Large intestine (tissue), 12 donors: ENCODE measurements at places on chromosomes 5 and 9. TPM values are rescaled to one million over a fixed set of nuclear protein-coding genes. Genes with fewer than 3 reads are reported as not detected.

- peak; percentile 57 for DNase-seq
Measured at GRCh38 chr5:124876566-124876965, 130.1 kb upstream of the ZNF608 start.

- peak; percentile 57 for DNase-seq
Measured at GRCh38 chr5:94313696-94314095, 304.7 kb downstream of the KIAA0825 start.

DNA sequence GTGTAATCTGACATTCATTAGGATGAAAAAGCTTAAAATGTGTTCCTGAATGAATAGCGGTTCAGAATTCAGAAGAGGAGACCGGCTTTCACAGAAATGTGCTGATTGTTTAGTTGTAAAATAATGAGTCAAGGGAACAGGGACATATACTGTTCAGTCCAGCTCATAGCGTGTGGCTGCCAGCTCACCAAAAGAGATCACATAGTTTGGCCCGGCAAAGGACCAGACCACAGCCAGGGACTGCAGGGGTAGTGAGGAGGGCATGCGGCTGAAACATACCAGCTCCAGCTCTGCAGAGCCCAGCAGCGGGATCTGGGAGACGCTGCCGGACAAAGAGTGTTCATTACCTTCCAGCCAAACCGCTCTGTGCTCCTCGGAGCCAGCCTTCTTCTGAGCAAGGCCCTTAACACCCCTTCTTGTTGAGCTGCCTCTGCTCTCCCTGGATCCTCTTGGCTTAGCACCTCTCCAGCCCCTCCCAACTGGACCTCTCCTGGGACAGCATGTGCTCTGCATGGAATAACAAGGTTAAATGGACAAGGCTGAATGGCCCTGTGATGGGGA is 116.8 kb upstream of the CNTLN start:
- DNase-seq = no peak

Gene DNAI1
- 0.24 TPM for polyA plus RNA-seq

DNA sequence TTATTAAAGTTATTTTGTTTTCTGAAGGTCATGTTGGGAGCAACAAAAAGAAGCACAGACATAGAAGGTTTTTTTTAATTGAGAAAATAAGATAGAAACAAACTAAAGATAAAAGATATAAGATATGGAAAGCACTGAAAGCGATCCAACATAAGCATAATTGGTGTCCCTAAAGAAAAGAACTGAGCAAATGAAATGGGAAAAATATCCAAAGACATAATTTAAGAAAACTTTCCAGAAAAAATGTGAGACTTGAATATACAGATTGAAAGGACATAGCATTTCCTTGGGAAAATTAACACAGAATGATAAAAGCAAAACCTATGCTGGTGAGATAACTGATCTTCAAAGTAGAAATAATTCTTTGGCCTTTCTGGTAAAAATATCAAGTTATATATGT is 289.3 kb downstream of the KIAA0825 start:
- no peak for DNase-seq

DNA sequence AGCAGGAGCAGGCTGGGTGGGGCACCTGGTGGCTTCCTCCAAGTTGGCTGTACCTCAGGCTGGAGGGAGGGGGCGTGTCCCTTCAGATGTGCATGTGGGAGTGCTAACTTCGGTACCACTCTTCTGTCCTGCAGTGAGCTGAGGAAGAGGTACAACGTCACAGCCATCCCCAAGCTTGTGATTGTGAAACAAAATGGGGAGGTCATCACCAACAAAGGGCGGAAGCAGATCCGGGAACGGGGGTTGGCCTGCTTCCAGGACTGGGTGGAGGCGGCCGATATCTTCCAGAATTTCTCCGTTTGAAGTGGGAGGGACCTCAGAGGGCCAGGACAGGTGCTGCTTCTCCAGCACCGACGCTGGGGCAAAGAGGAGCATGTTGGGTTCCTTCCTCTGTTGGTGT is 9.3 kb downstream of the NXNL2 start:
- DNase-seq = no peak

Gene S1PR3
- 10.4 TPM for polyA plus RNA-seq

DNA sequence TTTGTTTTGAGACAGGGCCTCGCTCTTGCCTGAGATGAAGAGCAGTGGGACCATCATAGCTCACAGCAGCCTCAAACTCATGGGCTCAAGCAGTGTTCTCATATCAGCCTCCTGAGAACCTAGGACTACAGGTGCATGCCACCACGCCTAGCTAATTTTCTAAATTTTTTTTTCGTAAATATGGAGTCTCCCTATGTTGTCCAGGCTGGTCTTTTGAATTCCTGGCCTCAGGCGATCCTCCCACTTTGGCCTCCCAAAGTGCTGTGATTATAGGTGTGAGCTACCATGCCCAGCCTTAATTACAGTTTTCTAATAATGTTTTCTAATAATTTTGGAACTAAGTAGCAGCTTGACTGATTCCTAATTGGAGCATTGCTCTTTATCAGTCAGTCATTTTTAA is 15.1 kb downstream of the GAPVD1 start:
- DNase-seq = no peak

GRCh38 chr9:18825656-18826170 is 207.3 kb downstream of the SAXO1 start:
- DNase-seq = no peak

GRCh38 chr9:94586316-94586715 is 7.3 kb downstream of the FBP2 start:
- no peak for DNase-seq

- no peak for DNase-seq
Measured at GRCh38 chr5:1547655-1548054, 23.9 kb upstream of the LPCAT1 start.

- no peak for DNase-seq
Measured at GRCh38 chr9:3888497-3888858, 362.7 kb upstream of the RFX3 start.

GRCh38 chr9:77753180-77753579 is 105.1 kb upstream of the GNA14 start:
- DNase-seq = no peak

DNA sequence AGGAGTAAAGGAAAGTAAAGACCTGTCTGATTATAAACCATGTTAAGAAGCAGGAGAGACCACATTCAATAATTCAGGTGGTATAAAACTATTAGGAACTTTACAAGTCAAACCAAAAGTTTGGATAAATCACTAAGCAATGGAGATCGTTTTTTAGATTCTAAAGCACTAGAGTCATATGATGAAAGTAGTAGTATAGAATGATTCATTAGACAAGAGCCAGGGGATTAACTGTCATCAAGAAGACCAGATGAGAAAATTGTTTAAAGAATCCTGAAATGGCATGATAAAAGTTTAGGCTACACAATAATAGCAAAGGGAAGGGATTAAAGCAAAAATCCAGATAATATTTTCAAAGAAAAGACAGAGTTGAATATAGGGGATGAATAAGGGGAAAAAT is 12.9 kb upstream of the CARNMT1 start:
- no peak for DNase-seq

DNA sequence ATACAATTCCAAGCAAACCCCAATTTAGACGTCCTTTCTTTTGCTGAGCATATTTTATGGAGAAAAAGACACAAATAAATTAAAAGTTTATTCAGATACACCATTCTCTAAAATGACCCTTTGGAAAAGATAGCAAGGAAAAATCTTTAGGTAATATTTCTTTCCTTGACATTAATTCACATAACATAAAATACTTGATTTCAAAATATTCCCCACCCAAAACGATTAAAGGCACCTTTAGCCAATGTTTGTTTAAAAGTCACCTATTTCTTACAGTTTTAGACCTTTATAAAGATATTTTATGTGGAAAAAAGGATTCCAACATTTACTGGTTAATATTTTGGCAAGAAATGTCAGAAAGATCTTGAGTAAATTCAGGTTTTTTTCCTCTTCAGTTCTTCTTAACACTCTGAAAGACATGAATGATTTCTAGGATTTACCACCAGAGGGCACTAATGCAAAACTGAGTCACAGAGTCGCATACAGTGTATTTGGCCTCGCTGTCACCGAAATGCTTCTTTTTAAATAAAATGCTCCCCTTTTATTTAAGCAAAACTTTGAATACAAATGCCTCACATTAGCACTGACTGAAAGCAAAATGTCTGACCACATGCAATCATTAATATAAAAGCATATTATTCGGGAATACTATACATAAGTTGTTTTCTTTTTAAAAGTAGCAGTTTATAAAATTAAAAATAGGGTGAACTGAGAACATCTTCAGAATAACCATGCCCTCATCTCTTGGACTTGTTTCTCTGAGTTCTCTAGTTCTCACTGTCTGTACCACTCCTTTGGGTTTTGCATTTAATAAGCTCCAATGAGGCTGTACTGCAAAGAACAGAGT is 122.5 kb downstream of the SLC1A3 start:
- peak; percentile 42 for DNase-seq

DNA sequence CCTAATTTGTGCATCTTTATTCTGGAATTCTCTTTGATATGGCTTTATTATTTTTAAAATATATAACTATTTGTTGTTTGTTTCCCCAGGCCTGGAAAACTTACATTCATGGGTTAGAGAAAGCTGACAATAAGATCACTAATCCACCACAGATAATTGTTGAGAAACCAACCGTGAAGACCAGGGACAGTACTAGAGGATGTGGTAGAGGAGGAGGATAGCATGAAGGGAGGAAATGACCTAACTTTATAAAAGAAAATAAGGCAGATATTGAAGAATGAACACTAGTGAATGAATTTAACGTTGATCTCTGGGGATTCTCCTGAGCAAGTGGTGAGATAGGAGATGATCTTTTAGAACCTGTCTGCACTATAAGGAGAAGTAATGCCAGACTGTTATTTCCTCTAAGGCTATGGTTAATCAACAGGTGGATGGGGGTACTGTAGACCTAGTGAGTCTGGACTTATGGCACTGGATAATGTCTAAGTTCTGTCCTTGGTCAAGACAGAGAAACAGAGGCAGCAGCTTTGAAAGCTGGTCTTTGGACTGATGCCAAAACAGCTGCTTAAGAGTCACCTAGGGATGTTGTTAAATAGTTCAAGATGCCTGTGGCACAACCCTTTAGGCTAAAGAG is 52.4 kb downstream of the NREP start:
- no peak for DNase-seq

DNA sequence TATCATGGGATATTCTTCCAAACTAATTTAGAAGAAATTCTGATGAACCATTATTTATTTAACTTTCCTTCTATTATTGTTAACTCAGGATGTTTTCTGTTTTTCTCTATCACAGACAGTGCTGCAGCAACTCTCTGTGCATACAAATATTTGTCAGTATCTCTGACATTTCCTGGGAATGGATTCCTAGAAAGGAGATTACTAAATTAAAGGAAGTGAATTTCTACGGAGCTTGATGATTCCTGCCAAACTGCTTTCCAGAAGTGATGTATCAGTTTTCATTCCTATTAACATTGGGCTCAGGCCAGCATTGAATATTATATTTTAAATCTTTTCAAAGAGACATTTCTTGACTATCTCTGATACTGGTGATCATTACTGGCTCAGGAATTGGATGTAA is 26.0 kb upstream of the MAST4 start:
- no peak for DNase-seq

DNA sequence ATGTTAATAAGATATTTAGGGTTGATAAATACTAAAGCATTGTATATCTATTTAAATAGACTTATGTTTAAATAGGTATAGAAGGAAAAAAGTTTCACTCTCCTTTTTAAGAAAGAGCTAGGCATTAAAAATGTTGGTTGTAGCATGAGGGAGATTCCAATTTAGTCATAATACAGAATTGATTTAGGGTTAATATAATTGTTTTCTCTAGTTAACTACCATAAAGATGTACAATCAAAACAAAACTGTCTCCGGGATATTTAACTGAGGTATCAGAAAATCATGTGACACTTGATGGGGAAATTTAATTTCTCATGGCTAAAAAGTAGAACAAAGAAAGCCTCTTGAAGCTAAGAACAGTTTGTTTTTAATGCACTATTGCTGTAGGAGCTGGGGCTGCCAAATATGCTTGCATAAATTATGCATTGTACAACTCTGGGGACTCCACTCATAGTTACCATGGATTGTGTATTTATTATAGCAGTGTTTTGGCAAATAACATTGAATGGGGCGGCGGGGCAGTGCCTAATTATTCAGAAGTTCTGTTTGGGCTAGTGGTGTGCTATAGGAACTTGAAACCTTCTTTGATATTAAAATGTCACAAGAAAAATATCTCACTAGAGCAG is 44.2 kb downstream of the SMC2 start:
- no peak for DNase-seq

Gene NINJ1
- polyA plus RNA-seq = 78.7 TPM

DNA sequence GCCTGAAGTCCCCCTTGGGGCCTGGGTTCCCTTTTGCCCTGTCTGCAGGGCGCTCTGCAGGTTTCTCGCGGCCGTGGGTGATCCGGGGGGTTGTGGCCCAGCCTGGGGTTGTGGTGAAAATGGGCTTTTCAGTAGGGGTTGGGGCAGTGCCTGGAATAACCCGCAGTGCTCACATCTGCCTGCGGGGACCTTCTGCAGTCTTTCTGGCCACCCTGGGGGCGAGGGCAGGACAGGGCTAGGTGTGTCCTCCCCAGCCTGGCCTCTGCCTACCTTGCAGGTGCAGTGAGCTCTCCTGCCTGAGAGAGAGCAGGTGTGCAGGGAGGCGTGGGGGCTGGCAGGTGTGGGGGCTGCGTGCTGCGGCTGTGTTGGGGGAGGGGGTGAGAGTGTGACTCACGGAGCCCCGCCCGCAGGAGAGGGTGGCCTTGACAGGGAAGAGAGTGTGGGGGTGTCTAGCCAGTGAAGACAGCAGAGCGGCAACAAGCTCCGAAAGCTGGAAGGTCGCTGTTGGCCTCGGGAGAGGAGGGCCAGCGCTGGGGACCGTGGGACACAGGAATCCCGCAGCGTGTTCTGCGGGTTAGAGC is 131.4 kb downstream of the MRPL36 start:
- no peak for DNase-seq

- no peak for DNase-seq
Measured at GRCh38 chr5:137888466-137888862, 793 bp upstream of the PKD2L2 start.

- no peak for DNase-seq
Measured at GRCh38 chr5:11476866-11477265, 427.4 kb downstream of the CTNND2 start.

Gene CORO2A
- 57.6 TPM for polyA plus RNA-seq

- DNase-seq = no peak
Measured at GRCh38 chr5:54443270-54443669, 12.2 kb upstream of the HSPB3 start.

DNA sequence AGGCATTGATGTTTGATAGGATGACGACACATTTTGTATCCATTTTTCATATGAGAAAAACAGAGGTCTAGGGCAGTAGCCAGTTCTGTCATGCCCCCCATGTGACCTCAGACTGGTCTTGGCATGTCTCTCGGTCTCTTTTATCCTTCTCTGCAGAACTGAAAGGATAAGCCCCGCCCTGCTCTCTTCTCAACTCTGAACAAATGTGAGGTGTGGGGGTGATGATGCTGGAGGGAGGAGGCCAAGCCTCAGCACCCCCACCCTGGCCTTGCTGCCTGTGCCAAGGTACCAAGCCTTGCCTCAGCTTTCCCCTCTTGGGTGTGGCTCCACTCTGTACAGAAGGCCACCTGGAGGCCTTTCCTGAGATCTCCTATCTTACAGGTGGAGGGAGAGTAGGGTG is 19.5 kb upstream of the CRB2 start:
- DNase-seq = no peak

Gene HMCN2
- polyA plus RNA-seq = 20.0 TPM

DNA sequence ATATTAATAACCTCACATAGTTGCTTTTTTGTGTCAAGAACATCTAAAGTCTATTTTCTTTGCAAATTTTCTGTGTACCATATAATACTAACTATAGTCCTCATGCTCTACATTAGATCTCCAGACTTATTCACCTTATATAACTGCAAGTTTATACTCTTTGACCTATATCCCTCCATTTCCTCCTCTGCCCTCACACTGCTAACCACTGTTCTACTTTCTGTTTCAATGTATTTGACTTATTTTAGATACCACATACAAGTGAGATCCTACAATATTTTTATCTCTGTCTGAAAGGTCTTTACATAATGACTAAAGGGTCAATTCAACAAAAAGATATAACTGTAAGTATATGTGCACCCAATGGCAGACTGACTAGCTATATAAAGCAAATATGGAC is 789.7 kb upstream of the ZNF608 start:
- no peak for DNase-seq
